ENCODE measurements at places on chromosomes 3 and 15. TPM values are rescaled to one million over a fixed set of nuclear protein-coding genes. Genes with fewer than 3 reads are reported as not detected.

Gene SAMD7
- total RNA-seq = not detected

Gene TICRR
- 3.2 TPM for total RNA-seq

Gene ACAN
- total RNA-seq = 3.0 TPM

Gene WDR72
- total RNA-seq = not detected

Gene GABRR3
- not detected for total RNA-seq

Gene PPP1R14D
- total RNA-seq = not detected

Gene DTWD1
- total RNA-seq = 37.0 TPM

Gene PAK6
- total RNA-seq = under 0.01 TPM

Gene COLQ
- 0.75 TPM for total RNA-seq

All from uterine smooth muscle cell (primary cell).